ENCODE measurements at places on chromosomes 2 and 18.

DNA sequence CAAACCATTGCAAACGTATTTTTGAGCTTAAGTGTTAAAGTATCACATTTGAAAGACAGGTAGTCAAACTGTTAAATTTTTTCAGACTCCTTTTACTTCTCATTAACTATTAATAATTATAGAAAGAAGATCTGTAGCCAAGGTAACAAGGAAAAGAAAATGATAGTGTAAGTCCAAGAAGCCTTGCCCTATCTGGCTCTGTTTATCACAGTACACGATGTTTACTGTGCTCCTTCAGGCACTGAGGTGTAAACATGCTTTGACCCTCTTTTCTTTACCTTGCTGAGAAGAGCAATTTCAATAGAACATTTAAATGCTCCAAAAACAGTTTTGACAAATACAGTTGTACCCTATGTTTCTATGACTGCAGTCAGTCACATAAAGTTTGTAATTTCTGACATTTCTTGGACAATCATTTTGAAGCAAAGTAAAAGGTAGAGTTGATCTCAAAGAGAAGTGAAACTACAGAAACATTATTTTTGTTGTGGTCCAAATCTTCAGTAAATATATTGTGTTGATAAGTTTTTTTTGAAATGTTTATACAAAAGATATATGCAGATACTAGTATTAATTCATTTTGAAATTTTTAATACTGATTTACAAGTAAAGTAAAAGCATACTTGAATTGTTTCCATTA is 152.6 kb upstream of the KYNU start:
- DNase-seq = no peak

DNA sequence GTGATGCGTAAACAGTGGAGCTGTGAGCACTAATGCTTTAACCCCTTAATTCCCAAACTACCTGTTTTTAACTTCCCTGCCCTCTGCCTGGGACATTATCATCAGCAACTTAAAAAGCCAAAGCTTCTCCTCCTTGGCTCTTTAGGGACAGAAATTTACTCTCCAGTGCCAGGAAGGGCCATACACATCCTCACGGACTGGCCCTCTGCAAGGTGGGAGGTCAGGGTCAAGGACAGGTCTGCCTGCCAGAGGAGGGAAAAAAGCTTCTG is 21.5 kb downstream of the KCTD1 start:
- DNase-seq = no peak

DNA sequence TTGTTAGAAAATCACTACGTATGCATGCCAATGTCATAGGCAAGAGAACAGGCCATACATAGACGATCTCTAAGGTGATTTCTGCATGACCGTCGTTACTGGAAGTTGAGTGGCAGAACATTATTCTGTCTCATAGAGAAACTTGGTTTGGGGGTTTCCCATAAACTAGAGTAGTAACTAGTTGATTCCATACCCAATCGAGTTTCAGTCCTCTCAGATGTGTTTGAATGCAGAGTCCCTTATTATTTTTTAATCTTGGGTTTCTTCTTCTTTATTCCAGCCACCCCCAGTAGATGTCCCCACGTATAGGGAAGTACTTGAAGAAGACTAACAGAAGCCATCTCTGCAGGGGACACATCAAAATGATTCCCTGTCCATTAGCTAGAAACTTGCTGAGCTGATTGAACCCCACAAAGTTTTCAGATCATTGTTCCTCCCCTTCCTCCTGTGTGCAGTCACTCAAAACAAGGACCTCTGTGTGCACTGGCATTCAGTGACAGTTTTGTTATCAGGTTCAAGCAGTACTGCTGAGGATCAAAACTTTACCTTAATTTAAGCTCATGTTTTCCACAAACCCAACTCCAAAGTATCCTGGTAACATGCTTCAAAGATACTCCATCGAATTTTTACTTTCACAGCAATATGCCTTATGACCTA is 68.4 kb upstream of the CDCA7 start:
- DNase-seq = no peak

- DNase-seq = no peak
These were observed 56.4 kb downstream of the KCNH7 start for GRCh38 chr2:162782138-162782537.

- no peak for DNase-seq
These were observed 721.8 kb downstream of the ERBB4 start for GRCh38 chr2:211816754-211817153.
